Neural crest cell (in vitro differentiated cells): ENCODE measurements at places on chromosomes 1 and 21. TPM values are rescaled to one million over a fixed set of nuclear protein-coding genes. Genes with fewer than 3 reads are reported as not detected.

GRCh38 chr1:196144588-196144987 lies 463.7 kb downstream of the KCNT2 start:
- H3K27ac ChIP-seq = no peak overlapping the region
- H3K36me3 ChIP-seq = no peaks in the 10 kb centered on the region
- DNase-seq = no peak
- no peaks in the 10 kb centered on the region for H3K27me3 ChIP-seq

DNA sequence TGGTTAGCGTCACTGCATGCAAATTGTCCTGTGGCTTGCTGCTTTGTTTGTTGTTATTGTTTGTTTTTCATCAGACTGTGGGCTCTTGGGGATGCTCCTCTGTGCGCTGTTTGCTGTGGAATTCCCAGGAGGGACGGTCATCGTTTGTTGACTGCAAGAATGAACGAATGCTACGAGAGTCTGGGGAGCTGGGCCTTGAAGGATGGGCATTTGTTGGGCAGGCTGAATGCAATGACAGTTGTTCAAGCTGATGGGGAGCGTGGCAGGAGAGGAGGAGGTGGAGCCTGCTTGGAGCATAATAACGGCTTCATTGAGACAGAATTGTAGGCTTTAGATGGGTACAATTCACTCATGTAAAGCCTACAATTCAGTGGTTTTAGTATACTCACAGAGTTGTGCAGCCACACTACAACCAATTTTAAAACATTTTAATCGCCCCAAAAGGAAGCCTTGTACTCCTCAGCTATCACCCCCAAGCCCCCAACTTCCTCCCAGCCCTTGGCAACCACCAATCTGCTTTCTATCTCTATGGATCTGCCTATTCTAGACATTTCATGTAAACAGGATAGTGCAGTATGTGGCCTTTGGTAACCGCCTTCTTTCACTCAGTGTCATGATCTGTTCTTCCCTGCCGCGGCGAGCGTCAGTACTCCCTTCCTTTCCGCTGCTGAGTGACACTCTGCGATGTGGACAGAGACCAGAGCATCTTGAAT lies 190.2 kb downstream of the CAMTA1 start:
- H3K27ac ChIP-seq = peak overlapping the region; percentile 53
- no peak overlapping the region for H3K4me3 ChIP-seq
- H3K36me3 ChIP-seq = peaks cover 3% of the 10 kb centered on the region
- no peaks in the 10 kb centered on the region for H3K27me3 ChIP-seq

The GNPAT gene
- total RNA-seq = 69.2 and 70.3 TPM in 2 replicates

The SPATA45 gene
- 0.68 and 1.3 TPM in 2 replicates for total RNA-seq
